Fibroblast of the conjunctiva (primary cell): ENCODE measurements at places on chromosomes 12 and 14.

- DNase-seq = no peak
Observed at GRCh38 chr12:100229876-100230275, 29.3 kb downstream of the ACTR6 start.

GRCh38 chr12:95764848-95765247, 25.7 kb downstream of the NTN4 start:
- no peak for DNase-seq

GRCh38 chr12:124217508-124218242, 77.2 kb upstream of the RFLNA start:
- no peak for DNase-seq

DNA sequence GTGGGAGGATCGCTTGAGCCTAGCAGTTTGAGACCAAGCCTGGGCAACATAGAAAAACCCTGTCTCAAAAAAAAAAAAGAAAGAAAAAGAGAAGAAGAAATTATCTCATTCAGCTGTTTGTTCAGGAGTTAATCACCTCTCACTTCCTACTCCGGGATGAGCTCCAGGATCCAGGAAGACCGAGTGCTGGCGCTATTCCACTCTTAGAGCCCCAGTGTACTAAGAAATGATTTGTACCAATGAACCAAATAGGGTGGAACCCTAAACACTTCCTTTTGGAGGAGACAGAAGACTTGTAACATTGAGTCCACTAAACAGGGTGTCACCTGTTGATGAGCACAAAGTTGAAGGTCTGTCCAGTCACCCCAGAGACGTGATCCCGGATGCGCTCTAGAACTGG, 3.6 kb downstream of the ALKBH2 start:
- DNase-seq = no peak

DNA sequence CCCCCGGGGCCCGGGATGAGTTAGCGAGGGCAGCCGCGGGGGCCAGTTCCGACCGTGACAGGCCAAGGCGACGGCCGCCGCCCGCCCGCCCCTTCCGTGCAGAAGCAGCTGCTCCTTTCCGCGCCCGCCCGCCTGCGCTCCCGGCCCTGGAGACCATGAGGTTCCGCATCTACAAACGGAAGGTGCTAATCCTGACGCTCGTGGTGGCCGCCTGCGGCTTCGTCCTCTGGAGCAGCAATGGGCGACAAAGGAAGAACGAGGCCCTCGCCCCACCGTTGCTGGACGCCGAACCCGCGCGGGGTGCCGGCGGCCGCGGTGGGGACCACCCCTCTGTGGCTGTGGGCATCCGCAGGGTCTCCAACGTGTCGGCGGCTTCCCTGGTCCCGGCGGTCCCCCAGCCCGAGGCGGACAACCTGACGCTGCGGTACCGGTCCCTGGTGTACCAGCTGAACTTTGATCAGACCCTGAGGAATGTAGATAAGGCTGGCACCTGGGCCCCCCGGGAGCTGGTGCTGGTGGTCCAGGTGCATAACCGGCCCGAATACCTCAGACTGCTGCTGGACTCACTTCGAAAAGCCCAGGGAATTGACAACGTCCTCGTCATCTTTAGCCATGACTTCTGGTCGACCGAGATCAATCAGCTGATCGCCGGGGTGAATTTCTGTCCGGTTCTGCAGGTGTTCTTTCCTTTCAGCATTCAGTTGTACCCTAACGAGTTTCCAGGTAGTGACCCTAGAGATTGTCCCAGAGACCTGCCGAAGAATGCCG, 699 bp downstream of the MGAT2 start:
- no peak for DNase-seq

- no peak for DNase-seq
Observed at GRCh38 chr12:48105321-48105866, 485 bp downstream of the SENP1 start.

DNA sequence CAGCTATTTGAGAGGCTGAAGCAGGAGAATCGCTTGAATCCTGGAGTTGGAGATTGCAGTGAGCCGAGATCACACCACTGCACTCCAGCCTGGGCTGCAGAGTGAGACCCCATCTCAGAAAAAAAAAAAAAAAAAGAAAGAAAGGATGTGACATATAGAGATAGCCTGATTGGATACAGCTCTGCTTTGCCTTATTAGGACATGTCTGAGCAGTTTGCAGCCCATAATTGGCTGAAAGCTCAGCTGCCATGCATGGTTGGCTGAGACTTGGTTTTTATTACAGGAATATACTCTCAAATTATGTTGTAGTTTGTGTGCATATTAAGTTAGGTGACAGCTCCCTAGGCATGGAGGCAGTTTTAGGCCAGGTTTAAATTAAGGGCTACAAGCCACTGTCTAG, 6.3 kb downstream of the TIGAR start:
- no peak for DNase-seq
